Activated naive CD4-positive, alpha-beta T cell (primary cell): ENCODE measurements at places on chromosomes 6 and 20.

- DNase-seq, result no peak
These were observed 258.3 kb upstream of the TFAP2D start for GRCh38 chr6:50455029-50455428.

DNA sequence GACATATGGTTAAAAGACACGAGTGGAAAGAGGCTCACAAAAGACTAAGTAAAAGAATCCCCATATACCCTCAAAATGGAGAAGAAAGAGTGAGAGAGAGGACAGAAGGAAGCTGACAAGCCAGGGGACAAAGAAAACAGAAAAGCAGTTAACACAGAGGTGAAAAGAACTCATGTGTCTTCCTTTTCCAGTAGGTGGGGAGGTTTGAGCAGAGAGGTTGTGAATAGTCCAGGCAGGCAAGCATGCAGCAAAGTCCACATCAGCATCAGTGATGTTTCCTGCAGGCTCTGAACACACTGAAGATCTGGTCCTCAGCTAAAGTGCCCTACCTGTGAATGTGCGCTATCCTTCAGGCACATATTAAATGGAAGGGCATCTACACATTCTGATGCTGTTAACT is 196.5 kb upstream of the IRAK1BP1 start:
- no peak for DNase-seq

GRCh38 chr20:47710665-47711045 is 74.6 kb downstream of the SULF2 start:
- no peak for DNase-seq

DNA sequence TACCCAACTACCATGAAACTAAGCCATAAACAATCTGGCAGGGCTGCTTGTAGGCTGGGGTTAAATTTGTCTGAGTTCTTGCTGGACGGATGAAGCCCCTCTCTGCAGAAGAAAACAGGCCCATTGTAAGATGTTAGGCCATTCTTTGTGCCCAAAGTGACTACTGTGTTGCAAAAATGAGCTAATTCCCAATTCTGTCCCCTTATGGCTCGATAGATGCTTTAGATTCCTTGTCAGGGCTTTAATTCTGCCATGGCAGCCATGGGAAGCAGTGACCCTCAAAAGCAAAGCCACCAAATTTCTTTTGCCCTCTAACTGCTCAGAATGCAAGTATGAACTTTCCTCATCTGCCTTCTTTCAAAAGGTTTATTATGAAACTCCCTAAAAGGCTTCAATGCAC is 45.2 kb downstream of the LAMA4 start:
- DNase-seq, result no peak

- DNase-seq, result no peak
These were observed 296.2 kb downstream of the FARS2 start for GRCh38 chr6:5557506-5557905.

- DNase-seq, result no peak
These were observed 4.2 kb downstream of the UBE2J1 start for GRCh38 chr6:89348372-89348771.

- no peak for DNase-seq
These were observed 150.1 kb downstream of the ELOVL4 start for GRCh38 chr6:79797163-79797764.

- DNase-seq, result no peak
These were observed 21.5 kb downstream of the EZR start for GRCh38 chr6:158797331-158798310.

DNA sequence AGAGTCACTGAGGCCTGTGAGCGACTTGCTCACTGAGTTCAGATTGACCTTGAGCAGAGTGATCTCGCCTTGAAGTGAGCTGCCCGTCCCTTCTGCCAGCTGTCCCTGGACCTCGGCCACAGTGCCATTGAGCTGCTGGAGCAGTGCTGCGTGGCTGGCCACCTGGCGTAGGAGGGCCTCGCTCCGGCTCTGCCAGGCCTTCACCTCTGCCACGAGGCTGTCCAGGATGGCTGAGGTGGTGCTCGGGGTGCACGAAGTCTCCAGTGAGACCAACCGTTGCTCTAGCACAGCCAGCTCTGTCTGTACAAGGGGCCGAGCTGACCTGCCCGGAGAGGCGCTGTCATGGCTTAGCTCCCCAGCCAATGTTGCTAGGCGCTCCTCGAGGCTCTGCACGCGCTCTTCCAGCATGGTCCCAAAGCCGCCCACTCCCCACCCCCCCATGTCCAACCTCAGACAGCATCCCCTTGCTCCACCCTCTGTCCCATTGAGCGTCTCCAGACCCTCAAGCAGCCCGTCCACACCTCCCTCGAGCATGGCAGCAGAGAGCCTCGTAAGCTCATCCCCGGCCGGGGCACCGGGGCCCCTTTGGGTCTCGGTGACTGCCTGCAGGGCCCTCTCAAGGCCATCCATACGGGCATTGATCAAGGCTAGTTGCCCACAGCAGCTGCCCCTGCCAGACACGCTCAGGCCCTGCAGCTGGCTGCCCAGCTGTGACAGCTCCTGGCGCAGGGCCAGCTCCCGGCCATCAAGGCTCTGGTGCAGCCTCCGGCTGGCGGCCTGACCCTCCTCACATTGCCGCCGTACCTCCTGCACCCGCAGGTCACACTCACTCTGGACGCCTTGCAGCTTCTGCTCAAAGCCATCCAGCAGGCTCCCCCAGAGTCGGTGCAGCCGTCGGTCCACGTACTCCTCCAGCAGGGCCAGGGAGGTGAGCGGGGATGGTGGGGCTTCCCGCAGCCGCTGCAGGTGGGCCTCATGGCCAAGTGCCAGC is 4.6 kb downstream of the EMILIN3 start:
- no peak for DNase-seq

GRCh38 chr6:139330306-139330705 is 38.5 kb upstream of the TXLNB start:
- DNase-seq, result no peak

GRCh38 chr20:34673412-34673811 is 3.5 kb downstream of the PIGU start:
- no peak for DNase-seq

DNA sequence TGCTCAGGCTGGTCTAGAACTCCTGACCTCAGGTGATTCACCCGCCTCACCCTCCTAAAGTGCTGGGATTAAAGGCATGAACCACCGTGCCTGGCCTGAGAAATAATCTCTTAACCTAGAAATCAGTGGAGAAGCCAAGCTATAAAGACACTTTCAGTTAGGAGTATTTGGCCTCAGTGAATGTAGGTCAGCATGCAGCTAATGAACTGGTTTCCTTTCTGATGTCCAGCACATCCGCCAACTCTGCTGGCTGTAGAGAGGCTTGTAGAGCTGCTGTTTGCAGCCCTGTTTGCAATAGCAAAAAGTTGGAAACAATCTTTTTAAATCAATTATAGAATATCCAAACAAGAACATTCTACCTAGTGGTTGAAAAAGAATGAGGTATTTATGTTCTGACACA is 42.4 kb upstream of the ELOVL5 start:
- DNase-seq, result no peak

DNA sequence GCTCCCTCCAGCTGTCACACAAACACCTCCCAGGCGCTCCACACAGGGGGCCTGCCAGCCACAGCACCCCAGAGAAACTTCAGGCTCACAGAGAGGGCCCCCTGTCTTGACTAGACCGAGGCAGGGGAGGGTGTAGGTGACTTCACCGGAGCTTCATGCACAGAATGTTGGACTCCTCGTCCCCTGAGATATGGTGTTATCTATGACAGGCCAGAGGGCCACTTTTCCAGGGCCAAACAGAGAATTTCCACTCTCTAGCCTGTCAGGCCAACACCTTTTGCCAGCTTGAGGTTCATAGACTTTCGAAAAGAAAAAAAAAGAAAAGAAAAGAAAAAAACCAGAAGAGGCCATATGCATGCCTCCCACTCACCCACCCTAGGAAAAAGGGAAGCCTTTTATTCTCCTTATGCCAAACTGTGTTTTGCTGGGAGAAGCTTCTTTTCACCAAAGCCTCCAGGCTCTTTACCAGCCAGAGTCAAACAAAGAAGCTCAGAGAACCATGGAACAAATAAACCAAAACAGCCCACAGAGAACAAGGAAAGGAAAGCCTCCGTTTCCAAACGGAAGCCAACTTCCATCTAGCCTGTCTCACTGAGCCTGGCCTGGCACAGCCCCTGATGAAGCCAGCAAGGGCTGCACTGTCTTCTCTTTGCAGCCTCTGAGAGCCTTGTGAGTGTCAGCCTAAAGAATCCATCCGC is 313.2 kb upstream of the JARID2 start:
- no peak for DNase-seq

DNA sequence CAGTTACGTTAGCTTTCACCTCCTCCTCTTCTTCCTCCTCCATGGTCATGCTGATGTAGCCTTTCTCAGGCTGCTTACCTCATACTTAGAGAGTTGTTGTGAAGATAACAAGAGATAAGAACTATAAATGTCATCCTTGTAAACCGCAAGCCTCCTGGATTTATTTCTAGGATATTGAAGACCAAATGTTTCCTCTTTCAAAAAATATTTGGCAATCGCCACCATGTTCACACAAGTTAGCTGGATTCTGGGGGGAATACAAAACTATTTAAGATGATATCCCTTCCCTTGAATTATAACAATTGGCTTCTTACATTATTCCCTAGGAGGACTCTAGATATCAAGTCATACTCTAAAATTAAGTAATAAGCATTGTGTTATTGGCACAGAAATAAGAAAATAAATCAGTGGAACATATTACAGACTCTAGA is 99.8 kb upstream of the PLEKHG1 start:
- DNase-seq, result no peak

- DNase-seq, result no peak
These were observed 56.2 kb downstream of the PKIB start for GRCh38 chr6:122666418-122666817.

- DNase-seq, result no peak
These were observed 37.6 kb downstream of the ANKS1A start for GRCh38 chr6:34926655-34927054.

DNA sequence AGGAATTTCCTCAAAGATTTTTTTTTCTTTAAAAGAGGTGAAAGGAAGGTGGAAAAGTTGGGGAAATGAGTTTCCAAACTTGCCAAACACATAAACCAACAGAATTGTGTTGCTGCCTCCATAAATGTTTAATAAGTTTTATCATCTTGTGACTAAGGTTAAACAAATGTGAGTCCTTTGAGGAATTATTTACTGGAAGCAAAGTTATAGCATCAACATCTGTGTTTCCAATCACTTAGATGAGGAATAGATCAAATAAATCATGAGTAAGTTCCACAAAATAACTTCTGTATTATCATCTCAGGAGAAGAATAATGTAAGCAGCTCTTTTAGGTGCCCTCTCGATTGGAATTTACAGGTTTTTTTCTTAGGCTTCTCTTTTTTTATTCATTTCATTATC is 20.5 kb downstream of the TSHZ2 start:
- DNase-seq, result no peak

DNA sequence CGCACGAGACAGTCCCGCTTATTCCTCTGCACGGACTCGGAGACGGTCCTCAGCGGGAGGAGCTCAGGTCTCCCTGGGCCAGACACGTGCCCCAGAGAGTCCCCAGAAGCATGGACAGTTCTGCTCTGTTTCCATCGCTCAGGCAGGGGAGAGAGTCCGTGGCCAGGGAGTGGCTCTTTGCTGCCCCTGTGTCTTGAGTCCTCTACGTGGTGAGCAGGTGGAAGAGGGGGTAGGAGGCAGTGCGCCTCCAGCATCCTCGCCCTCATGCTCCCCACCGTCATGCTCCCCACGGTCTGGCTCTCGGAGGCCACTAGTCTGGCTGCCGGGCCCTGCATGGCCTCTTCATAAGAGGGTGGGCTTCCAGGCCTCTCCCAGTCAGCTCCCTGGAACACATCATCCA is 8.9 kb downstream of the TAGAP start:
- no peak for DNase-seq

- no peak for DNase-seq
These were observed 10.2 kb downstream of the LAMA4 start for GRCh38 chr6:112243861-112244827.

DNA sequence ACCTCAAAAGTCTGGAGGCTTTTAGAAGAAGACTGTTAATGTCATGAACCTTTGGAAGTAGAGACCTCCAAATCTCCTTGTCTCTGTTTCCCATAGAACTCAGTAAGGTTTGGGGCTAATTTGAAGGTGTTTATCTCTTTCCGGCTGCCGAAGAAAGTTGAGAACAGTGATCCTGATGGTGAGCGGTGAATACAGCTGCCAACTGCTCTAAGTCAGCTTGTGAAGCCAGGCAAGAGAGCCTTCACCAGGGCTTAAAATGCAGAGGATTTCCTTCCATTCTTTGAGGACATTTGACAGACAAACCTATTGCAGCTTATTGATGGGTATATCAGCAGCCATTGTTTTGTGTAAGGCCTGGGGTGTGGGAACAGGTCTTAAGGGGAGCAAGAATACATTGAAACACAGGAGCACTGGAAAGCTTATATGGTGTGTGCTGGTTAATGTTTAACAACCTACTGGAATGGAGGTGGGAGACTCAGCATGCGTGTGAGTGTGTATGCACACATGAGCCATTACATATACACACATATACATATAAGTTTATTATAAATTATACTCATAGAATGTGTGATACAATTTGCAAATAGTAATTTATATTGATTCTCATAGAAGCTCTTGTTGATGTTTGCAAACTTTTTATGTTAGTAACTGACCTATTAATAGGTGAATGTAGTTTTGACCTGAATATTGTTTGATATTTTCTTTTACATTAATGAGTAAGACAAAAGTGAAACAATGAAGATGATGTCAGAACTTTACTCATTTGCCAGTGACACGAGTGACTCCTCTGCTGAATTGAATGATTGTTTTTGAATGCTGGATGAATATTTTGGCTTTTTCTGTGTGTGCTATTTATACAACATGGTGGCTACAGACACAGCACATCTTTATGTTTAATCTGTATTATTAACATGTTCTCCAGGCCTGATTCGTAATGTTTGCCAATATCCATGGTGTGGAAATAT is 18.1 kb downstream of the PLEKHG1 start:
- no peak for DNase-seq

- DNase-seq, result no peak
These were observed 142.3 kb downstream of the UNC5CL start for GRCh38 chr6:40896696-40897095.

GRCh38 chr20:61092251-61092650 is 159.8 kb upstream of the CDH4 start:
- DNase-seq, result no peak

DNA sequence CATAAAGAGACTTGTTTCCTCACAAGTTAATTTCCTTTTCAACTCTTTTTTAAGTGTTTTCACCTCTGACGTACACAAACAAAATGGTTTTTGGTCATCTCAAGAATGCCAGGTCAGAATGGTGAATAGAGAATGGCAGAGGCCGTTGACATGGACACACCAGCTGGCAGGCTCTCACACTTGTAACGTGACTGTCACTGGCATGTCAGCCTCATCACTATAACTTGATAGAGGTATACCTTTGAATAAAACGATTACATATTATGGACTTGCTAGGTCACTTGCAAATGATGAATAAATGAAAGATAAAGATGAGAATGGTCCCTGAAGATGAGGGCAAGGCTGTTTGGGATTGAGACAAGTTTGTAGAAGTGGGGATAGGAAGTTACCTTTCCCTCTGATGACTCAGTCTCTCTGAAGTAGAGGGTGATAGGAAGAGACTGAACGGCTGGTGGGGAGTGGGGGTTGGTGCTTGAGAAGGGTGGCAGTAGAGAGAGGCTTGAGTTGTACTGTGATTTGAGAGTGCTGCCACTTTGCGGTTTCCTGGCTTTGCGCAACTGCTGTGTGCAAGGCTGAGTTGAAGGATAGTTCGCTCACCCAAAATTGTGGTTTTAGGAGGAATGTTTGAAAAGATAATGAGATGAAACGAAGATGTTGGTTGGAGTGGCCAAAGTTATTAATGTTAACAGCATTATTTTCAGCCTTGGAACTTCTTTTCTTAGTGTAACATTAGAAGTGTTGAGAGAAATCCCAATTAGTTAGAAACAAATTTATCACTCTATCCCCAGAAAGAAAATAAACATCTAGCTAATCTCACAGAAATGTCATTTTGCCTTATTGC is 30.3 kb downstream of the TBPL1 start:
- no peak for DNase-seq

- no peak for DNase-seq
These were observed 211.6 kb upstream of the ZNF184 start for GRCh38 chr6:27684264-27685211.
